Fibroblast of lung (primary cell): ENCODE measurements at places on chromosomes 1 and 21. TPM values are rescaled to one million over a fixed set of nuclear protein-coding genes. Genes with fewer than 3 reads are reported as not detected.

The MLLT11 gene
- total RNA-seq, result 0.77 and 2.8 TPM in 2 replicates

The SPRR3 gene
- total RNA-seq, result not detected in 2 replicates

The FCRLB gene
- 0.77 and 1.2 TPM in 2 replicates for total RNA-seq

DNA sequence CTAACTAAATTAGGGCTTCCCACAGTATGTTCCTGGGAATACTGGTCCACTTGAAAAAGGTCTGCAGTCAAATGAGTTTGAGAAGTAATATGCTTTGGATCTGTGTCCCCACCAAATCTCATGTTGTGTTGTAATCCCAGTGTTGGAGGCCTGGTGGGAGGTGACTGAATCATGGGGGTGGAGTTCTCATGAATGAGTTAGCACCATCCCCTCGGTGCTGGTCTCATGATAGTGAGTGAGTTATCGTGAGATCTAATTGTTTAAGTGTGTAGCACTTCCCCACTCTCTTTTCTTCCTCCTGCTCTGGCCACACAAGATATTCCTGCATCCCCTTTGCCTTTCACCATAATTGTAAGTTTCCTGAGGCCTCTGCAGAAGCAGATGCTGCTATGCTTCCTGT is 16.9 kb upstream of the DMRTB1 start:
- H3K27me3 ChIP-seq, result no peaks in the 10 kb centered on the region
- no peak overlapping the region for H3K27ac ChIP-seq
- H3K4me3 ChIP-seq, result no peak overlapping the region
- H3K4me1 ChIP-seq, result no peaks in the 10 kb centered on the region
- peak; percentile 49 for DNase-seq

GRCh38 chr1:7476861-7477547 is 294.1 kb upstream of the VAMP3 start:
- H3K27me3 ChIP-seq, result no peaks in the 10 kb centered on the region
- no peaks in the 10 kb centered on the region for H3K36me3 ChIP-seq
- no peak overlapping the region for H3K27ac ChIP-seq
- H3K4me1 ChIP-seq, result peaks cover 4% of the 10 kb centered on the region

The C1orf115 gene
- 2.1 and 3.3 TPM in 2 replicates for total RNA-seq

GRCh38 chr1:16187748-16188401 is 24.6 kb downstream of the ARHGEF19 start:
- H3K36me3 ChIP-seq, result no peaks in the 10 kb centered on the region
- H3K4me3 ChIP-seq, result no peak overlapping the region
- DNase-seq, result peak; percentile 73
- peaks cover 3% of the 10 kb centered on the region for H3K27me3 ChIP-seq
- H3K4me1 ChIP-seq, result peaks cover 9% of the 10 kb centered on the region

DNA sequence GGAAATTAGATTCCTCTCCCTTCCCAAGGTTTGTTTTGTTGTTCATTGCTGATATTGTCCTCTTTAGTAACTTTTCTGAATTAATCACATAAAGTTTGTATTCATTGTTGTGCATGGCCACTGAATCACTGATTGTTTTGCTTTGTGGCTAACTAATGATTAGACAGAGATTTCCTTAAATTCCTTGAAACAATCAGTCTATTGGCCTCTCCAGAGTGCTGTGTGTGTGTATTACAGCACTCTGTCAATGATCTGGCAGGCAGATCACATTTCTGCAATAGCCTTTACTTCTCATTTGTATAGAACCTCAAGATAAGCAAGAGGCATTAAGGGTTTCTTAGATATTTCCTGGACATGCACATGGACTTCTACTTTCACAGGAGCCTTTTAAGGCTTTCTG is 78.6 kb downstream of the DUSP10 start:
- H3K27ac ChIP-seq, result no peak overlapping the region
- H3K4me1 ChIP-seq, result no peaks in the 10 kb centered on the region
- no peaks in the 10 kb centered on the region for H3K27me3 ChIP-seq
- peak; percentile 19 for DNase-seq
- no peak overlapping the region for H3K4me3 ChIP-seq

- no peak overlapping the region for H3K27ac ChIP-seq
- no peak overlapping the region for H3K4me3 ChIP-seq
- H3K36me3 ChIP-seq, result peaks cover 5% of the 10 kb centered on the region
- no peak for DNase-seq
- H3K27me3 ChIP-seq, result no peaks in the 10 kb centered on the region
Measured at GRCh38 chr1:45331436-45332345, 5.0 kb downstream of the HPDL start.

The PRRX1 gene
- total RNA-seq, result 121 and 128 TPM in 2 replicates

GRCh38 chr1:156052862-156053767 is 483 bp downstream of the UBQLN4 start:
- H3K27me3 ChIP-seq, result no peaks in the 10 kb centered on the region
- peak; percentile 68 for DNase-seq
- H3K36me3 ChIP-seq, result peaks cover 5% of the 10 kb centered on the region

GRCh38 chr1:178579095-178579494 is 66.2 kb downstream of the TEX35 start:
- H3K36me3 ChIP-seq, result no peaks in the 10 kb centered on the region
- H3K27ac ChIP-seq, result no peak overlapping the region
- no peaks in the 10 kb centered on the region for H3K27me3 ChIP-seq

GRCh38 chr1:6811583-6811982 is 26.3 kb downstream of the CAMTA1 start:
- H3K36me3 ChIP-seq, result no peaks in the 10 kb centered on the region
- DNase-seq, result no peak
- no peaks in the 10 kb centered on the region for H3K4me1 ChIP-seq
- H3K27me3 ChIP-seq, result no peaks in the 10 kb centered on the region

DNA sequence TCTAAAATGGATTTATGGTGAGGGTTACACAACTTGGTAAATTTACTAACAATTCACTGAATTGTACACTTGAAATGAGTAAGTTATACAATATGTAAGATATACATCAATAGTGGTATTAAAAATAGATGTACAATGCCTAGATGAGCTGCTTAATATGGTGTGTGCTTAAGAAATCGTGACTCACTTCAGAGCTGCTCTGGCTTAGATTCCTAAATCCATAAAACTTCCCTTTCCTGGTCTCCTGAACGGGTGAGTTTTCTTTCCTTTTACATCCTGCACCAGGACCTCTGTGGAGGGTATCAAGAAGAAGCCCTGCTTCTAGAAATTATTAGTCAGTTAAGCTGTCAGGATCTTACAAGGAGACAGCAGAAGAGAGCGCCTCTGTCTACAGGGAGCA is 30.4 kb downstream of the H3-3A start:
- no peak overlapping the region for H3K27ac ChIP-seq
- H3K36me3 ChIP-seq, result no peaks in the 10 kb centered on the region
- H3K4me3 ChIP-seq, result no peak overlapping the region
- H3K27me3 ChIP-seq, result peaks cover 6% of the 10 kb centered on the region
- DNase-seq, result peak; percentile 39

The FAM110D gene
- not detected in 2 replicates for total RNA-seq

DNA sequence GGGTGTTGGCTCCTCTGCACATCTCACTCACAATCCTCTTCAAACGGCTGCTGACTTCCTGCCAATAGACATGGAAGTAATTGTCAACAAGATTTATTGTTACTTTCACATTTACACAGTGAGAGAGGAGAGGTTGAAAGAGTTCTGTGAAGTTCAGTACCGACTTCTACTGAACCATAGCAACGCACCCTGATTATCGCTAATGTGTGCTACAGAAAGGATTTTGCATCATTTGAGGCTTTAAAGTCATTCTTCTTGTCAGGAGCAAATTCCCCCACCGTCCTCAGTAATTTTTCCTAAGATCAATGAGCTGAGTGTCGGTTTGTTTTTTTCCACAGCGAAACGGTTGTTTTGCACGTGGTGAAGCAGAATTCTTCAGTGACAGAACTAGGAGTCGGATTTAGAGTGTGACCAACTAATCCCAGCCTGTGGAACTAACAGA is 361.0 kb downstream of the ADGRL2 start:
- H3K4me1 ChIP-seq, result peaks cover 11% of the 10 kb centered on the region
- H3K27me3 ChIP-seq, result no peaks in the 10 kb centered on the region
- H3K4me3 ChIP-seq, result peak overlapping the region; percentile 16
- no peak overlapping the region for H3K27ac ChIP-seq
- DNase-seq, result peak; percentile 56

DNA sequence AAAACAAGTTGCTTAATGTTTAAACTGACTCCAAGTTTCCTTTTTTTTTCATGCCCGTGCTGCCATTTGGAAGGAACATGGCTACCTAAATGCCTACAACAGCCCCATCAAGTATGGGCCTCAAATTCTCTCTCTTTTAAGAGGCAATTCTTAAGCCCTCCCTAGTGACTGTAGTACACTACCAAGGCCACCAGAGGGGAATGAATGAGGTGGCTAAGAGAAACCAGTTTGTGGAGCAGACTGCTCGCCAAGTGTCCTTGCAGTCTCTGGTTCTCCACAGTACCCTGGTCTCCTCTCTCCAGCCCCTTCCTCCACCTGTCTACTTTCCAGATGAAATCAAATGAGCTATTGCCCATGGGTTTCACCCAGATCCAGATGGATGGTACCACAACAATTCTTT is 1809.6 kb downstream of the BRINP3 start:
- no peak for DNase-seq
- H3K27ac ChIP-seq, result no peak overlapping the region
- H3K27me3 ChIP-seq, result no peaks in the 10 kb centered on the region
- no peaks in the 10 kb centered on the region for H3K4me1 ChIP-seq

DNA sequence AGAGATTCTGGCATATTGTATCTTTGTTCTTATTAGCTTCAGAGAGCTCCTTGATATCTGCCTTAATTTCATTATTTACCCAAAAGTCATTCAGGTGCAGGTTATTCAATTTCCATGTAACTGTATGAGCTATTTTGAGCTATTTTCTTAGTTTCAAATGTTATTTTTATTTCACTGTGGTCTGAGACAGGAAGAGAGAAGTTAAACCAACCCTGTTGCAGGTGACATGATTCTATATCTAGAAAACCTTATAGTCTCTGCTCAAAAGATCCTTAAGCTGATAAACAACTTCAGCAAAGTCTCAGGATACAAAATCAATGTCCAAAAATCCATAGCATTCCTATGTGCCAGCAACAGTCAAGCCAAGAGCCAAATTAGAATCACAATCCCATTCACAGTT is 1644.0 kb upstream of the B3GALT2 start:
- DNase-seq, result no peak
- H3K27ac ChIP-seq, result no peak overlapping the region
- H3K4me1 ChIP-seq, result no peaks in the 10 kb centered on the region
- no peaks in the 10 kb centered on the region for H3K36me3 ChIP-seq
- no peaks in the 10 kb centered on the region for H3K27me3 ChIP-seq

The GPR52 gene
- total RNA-seq, result 0.26 and 0.66 TPM in 2 replicates

The SON gene
- 95.5 and 131 TPM in 2 replicates for total RNA-seq

DNA sequence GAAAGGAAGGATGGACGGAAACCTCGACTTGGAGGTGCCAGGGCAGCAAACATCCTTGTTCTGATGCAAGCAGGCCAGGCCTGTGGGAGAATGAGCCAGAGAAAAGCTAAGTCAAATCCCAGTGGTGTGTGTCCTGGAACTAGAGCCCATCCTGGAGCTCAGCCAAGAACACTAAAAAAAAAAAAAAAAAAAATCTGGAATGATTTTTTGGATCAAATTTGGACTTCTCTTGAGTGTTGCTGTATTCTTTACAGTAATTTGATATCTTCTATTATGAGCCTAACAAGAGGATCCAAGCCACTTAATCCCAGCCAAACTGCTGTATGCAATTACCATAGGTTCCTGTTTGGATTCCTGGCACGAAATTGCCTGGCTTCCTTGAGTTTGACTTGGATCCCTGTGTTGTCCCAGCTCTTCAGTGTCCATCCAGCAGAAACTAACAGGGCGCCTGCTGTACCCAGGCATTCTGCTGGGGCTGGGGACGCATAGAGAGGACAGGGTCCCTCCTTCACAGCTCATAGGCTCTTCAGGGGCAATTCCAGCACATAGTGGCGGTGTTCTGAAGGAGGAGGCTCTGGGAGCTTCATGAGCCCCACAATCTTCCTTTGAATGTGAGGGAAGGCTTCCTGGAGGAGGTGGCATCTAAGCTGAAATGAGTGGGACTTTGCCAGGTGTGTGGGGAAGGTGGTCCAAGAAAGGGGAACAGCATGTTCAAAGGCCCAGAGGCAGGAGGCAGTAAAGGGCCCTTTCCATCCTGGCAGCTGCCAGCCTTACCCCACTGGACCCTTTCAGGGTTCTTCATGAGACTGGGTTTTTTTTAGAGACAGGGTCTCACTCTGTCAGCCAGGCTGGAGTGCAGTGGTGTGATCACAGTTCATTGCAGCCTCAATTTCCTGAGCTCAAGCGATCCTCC is 24.7 kb downstream of the EPHX1 start:
- no peak overlapping the region for H3K4me3 ChIP-seq
- H3K36me3 ChIP-seq, result no peaks in the 10 kb centered on the region
- H3K27ac ChIP-seq, result no peak overlapping the region
- H3K4me1 ChIP-seq, result no peaks in the 10 kb centered on the region
- peak; percentile 42 for DNase-seq
- H3K27me3 ChIP-seq, result no peaks in the 10 kb centered on the region

The ASTN1 gene
- under 0.01 and 0.17 TPM in 2 replicates for total RNA-seq

- peak; percentile 61 for DNase-seq
- no peaks in the 10 kb centered on the region for H3K4me1 ChIP-seq
- H3K27me3 ChIP-seq, result no peaks in the 10 kb centered on the region
- no peaks in the 10 kb centered on the region for H3K36me3 ChIP-seq
- no peak overlapping the region for H3K4me3 ChIP-seq
Measured at GRCh38 chr1:107220036-107220435, 79.2 kb downstream of the NTNG1 start.

GRCh38 chr1:178572604-178573003 is 59.7 kb downstream of the TEX35 start:
- H3K36me3 ChIP-seq, result no peaks in the 10 kb centered on the region
- H3K27ac ChIP-seq, result no peak overlapping the region
- no peak for DNase-seq

- DNase-seq, result no peak
- no peak overlapping the region for H3K4me3 ChIP-seq
- no peaks in the 10 kb centered on the region for H3K27me3 ChIP-seq
- peaks cover 20% of the 10 kb centered on the region for H3K4me1 ChIP-seq
- peak overlapping the region; percentile 90 for H3K27ac ChIP-seq
Measured at GRCh38 chr21:45472445-45473365, 67.7 kb downstream of the COL18A1 start.

DNA sequence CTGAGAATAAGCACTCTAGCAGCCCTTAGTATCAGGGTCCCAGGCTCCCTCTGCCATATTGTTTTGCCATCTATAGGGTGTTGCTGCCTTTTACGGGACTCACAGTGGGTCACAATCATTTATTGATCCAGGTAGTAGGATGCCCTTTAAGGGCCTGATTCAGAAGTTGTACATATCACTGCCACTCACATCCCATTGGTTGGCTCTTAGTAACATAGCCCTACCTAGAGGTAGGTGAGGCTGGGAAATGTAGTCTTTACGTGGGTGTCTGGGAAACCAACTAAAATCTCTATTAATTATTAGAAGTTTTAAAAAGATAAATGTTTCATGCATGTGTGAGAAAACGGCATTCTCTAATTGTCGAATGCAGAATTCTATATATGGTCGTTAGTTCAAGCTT is 78.8 kb upstream of the ATP5PO start:
- no peaks in the 10 kb centered on the region for H3K27me3 ChIP-seq
- H3K4me1 ChIP-seq, result no peaks in the 10 kb centered on the region
- DNase-seq, result no peak
- no peak overlapping the region for H3K4me3 ChIP-seq
- H3K27ac ChIP-seq, result no peak overlapping the region

The TMEM61 gene
- not detected in 2 replicates for total RNA-seq

The IGSF5 gene
- not detected in 2 replicates for total RNA-seq

The CD48 gene
- total RNA-seq, result under 0.01 TPM in 1 of 2 replicates, not detected in the other

- H3K27ac ChIP-seq, result no peak overlapping the region
- DNase-seq, result no peak
- H3K36me3 ChIP-seq, result no peaks in the 10 kb centered on the region
Measured at GRCh38 chr1:181016563-181016962, 6.1 kb downstream of the STX6 start.
